CD4-positive, alpha-beta T cell treated with Interleukin-17A for 1 hour (primary cell): ENCODE measurements at places on chromosomes 3 and 15.

DNA sequence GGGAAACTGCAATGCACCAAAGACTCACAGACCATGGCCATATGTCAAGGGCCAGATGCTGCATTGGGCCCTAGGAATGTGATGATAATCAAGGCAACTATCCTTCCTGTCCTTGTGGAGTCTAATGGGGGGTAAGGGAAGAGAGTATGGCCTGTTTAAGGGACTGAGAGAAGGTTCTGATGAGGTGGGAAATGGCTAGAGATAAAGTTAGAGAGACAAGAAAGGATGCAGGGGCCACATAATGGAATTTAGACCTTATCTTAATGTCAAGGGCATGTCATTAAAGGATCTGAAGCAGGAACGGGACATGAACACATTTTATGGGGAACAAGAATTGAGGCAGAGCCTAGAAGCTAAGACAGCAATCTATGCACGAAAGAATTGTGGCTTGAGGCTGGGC lies 30.0 kb upstream of the ABHD17C start:
- DNase-seq = no peak

GRCh38 chr3:133007601-133008000 lies 30.6 kb upstream of the TMEM108 start:
- DNase-seq = no peak

- no peak for DNase-seq
Observed at GRCh38 chr3:149625795-149626194, 32.0 kb downstream of the WWTR1 start.

DNA sequence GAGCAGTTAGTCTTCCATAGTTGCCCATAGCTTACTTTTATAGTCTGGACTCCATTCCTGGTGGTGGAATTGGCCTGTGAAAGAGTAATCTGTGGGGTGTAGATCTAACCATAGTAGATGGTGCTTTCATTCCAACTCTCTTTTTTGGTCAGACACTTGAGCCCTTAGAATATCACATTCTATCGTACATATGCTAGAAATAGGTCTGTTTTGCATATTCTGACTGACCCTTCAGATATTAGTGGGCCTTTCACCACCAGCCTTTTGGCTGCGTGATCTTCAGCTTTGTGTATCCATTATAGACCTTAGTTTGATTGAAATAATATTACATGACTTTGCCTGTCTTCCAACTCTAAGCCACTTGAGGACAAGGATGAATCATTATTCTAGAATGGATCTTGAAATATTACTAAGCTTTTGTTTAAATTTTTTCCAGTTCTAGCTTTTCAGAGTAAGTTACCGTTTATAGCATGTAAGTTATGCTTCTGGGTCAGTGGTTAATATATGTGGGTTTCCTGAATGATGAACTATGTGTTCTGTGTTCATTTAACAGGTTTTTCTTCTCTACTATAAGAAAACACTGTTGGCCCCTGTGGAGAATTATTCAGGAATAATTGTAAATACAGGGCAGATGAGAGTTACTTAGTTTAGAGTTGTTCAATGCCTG lies 8.7 kb downstream of the RAB7A start:
- no peak for DNase-seq

- no peak for DNase-seq
Observed at GRCh38 chr3:141769221-141769894, 6.2 kb downstream of the GRK7 start.

DNA sequence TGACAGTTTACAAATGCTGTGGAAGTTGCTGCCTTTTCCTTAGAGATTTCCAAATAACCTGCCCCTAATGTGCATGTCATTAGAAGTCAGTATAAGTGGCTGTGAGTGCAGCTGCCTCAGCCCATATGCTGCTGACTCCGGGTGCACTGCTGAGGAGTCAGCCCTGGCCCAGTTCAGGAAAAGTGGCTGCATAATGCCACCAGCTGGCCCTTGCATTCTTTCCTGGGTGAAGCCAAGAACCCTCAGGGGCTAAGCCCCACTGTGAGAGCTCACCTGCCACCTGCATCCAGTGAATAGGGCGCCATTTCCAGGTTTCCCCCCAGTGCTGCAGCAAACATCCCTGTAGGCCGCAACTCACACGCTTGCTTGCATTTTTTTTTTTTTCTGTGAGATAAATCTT lies 139.9 kb downstream of the TJP1 start:
- no peak for DNase-seq

DNA sequence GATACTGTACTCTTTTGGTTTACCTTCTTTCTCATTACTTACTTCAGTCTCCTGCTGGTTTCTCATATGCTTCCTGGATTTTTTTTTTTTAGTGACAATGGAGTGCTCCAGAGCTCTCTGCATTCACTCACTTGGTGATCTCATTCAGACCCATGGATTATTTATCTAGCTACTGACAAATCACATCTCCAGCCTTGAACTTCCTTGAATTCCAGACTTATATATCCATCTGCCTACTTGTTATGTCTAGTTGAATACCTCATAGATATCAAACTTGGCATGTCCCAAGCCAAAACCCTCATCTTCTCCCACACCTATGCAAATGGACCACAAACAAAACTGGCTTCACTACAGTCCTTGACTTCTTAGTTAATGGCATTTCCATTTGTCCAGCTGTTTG lies 234.7 kb upstream of the ZPLD1 start:
- no peak for DNase-seq

GRCh38 chr3:26752466-26752865 lies 129.9 kb downstream of the LRRC3B start:
- no peak for DNase-seq

DNA sequence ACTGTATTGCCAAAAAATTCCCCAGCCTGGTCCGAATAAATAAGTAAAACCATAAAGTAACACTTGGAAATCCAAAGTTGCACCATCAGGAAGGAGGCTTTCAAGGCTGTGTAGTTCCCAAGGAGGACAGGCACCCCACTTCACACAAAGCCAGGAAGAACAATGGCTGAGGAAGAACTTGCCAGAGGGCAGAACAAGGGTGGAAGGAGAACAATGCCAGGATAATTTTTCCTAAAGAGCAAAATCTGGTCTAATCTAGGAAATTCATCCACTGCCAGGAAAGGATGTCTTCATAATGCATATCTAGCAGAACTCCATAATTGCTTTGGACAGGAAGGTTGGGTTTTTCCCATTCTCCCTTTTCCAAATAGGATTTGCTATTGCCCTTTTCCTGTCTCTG lies 15.7 kb upstream of the ARID3B start:
- DNase-seq = no peak

DNA sequence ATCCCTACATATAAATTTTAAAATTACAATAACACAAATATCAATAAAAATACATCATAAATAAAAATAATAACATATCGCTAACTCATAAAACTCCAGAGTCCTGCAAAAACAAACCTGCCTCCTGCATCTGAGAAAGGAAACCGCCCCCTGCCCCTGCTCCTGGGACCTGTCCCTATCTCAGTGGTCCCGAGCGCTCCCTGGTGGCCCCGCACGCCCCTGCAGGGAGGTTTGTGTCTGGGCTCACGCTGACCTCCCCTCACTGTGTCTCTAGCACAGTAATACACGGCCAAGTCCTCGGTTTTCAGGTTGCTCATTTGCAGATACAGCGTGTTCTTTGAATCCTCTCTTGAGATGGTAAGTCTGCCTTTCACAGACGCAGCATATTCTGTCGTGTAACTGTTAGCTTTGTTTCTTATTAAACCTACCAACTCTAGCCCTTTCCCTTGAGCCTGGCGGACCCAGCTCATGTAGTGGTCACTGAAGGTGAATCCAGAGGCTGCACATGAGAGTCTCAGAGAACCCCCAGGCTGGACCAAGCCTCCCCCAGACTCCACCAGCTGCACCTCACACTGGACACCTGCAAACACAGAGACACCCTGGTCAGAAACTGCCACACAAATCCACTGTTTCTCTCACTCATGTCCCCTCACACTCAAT lies 554.1 kb downstream of the GOLGA6L6 start:
- DNase-seq = no peak

- DNase-seq = no peak
Observed at GRCh38 chr3:196016485-196016884, 65.4 kb downstream of the TFRC start.

- DNase-seq = no peak
Observed at GRCh38 chr3:41024031-41024836, 175.1 kb upstream of the CTNNB1 start.

DNA sequence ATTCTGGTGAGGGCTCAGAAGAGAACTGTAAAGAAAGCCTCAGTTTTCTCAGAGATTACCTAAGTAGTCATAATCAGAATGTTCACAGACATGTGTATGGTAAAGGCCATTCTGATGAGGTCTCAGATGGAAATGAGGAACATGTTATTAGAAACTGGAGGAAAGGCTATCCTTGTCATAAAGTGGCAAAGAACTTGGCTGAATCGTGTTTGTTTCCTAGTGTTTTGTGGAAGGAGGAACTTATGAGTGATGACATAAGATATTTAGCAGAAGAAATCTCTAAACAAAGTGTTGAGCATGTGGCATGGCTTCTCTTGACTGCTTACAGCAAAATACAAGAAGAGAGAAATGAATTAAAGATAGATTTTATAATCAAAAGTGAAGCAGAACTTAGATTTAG lies 12.8 kb upstream of the KLHL40 start:
- DNase-seq = no peak

DNA sequence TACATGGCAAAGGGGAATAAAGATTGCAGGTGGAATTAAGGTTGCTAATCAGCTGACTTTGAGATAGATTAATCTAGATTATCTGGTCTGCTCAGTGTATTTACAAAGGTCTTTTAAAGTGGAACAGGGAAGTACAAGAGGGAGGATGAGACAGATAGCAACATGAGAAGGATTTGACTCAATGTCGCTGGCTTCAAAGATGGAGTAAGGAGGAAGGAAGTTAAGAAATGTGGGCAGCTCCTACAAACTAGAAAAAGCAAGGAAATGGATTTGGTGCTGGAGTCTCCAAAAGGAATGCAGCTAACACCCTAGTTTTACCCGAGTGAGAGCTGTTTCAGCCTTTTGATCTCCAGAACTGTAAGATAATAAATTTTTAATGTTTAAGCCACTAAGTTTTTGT lies 180.7 kb upstream of the TTC14 start:
- no peak for DNase-seq

DNA sequence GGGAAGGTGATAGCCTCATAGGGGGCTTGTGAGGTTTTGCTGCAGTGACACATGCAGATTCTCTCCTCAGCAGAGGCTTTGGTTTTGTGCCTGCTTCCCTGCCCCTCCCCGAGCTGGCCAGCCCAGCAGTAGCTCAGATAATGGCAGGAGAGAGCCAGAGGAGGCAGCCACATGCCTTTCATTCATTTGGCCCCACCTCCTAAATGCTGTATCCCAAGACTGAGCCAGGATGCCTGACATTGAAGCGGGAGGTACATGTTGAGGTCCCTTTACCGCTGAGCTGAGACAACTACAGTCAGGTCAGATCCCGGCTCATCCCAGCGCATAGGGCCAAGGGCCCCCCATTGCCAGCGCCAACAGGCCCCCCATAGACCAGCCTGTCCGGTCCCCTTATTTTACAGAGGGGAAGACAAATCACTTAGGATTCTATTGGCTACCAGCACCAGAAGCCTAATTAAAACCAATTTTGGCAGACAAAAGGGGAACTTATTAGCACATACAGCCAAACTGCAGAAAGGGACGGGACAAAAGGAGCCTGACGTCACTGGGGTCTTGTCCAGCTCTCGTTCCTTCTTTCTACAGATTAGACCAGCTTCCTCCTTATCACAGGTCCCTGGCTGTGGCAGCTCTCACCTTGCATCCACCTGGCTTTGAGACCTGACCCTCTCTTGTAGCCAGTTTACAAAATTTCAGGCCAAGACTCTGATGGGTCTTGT lies 12.1 kb upstream of the POLG start:
- DNase-seq = no peak

- no peak for DNase-seq
Observed at GRCh38 chr15:69513450-69513960, 60.9 kb downstream of the RPLP1 start.

GRCh38 chr3:98755601-98756000 lies 7.5 kb upstream of the ST3GAL6 start:
- DNase-seq = no peak

DNA sequence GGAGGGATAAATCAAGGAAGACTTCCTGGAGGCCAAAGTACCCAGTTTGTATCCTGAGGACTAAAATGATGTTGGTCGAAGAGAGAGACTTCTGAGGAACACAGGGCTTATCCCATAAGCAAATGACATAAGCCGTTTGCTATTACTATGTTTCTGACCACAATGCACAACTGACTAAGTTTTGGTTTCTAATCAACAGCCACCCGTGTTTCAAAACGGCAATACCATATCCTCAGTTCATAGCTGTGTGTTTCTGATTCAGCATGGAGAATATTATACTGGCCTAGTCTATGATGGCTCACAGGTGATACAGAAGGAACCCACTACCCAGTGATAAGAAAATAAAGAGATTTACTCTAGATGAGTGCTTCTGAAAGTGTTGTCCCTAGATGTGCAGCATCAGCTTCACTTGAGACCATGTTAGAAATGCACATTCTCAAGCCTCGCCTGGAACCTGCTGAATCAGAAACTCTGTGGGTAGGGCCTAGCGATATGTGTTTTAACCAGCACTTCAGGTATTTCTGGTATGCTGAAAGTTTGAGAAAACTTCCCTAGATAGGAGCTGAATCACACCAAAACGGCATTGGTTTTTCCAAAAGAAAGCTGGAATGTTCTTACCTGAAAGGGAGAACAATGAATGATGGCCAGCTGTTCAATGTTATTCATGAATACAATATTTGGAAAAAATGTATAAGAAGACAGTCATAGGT lies 639.7 kb upstream of the NR2F2 start:
- DNase-seq = no peak

GRCh38 chr3:171328419-171329082 lies 131.7 kb downstream of the TNIK start:
- DNase-seq = peak; percentile 66

- DNase-seq = no peak
Observed at GRCh38 chr3:96017556-96017955, 796.8 kb upstream of the EPHA6 start.

- no peak for DNase-seq
Observed at GRCh38 chr3:53097887-53098286, 32.3 kb downstream of the RFT1 start.

GRCh38 chr3:196634224-196634623 lies 5.3 kb upstream of the NRROS start:
- DNase-seq = peak; percentile 31

GRCh38 chr3:99419116-99419515 lies 219.3 kb upstream of the COL8A1 start:
- DNase-seq = no peak

- no peak for DNase-seq
Observed at GRCh38 chr15:60374209-60374608, 23.6 kb downstream of the ANXA2 start.

- no peak for DNase-seq
Observed at GRCh38 chr3:156749244-156749643, 74.9 kb downstream of the TIPARP start.

DNA sequence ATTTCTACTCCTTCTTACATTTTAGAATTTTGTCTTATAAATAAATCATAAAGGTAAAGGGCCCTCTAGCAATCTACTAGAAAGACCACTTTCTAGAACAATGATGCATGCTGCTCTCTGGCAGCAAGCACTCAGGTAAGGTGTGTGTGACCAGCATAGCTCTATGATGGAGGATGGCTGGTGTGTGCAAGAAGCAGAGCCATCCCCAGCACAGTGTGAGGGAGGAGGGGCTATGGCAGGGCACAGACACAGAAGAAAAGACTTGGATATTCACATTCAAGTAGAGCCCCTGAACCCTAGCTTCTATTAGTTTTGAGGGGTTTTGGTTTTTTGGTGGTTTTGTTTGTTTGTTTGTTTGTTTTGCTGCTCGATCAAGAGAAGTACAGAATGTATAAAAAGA lies 277.1 kb upstream of the CCDC54 start:
- DNase-seq = no peak
